ENCODE measurements at places on chromosomes 7 and 10.

- no peak for DNase-seq
Observed at GRCh38 chr10:87547734-87548311, 43.1 kb downstream of the MINPP1 start.

- DNase-seq, result peak; percentile 40
Observed at GRCh38 chr7:92809760-92810573, 26.4 kb downstream of the CDK6 start.

- DNase-seq, result no peak
Observed at GRCh38 chr10:4766454-4766853, 59.6 kb upstream of the AKR1E2 start.

GRCh38 chr10:19892270-19892669, 76.0 kb downstream of the PLXDC2 start:
- DNase-seq, result no peak

GRCh38 chr10:15336211-15336610, 34.9 kb downstream of the FAM171A1 start:
- DNase-seq, result no peak

DNA sequence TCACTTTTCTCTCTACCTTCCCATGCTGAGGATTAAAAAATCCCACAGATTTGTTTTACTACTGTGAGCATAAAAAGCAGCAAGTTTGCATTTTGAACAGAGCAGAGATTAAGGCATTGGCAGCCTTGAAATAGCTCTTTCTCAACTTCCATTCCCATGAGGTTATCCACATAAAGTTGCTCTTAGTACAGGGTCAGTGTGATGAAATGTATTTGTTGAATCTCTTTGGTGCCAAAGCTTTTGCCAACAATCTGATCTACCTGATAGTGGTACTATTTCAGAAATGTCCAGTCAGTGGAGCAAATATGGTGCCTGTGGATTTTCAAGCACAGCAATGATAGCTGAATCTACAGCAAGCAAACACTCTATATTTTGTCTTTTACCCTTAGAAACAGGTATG, 254.8 kb downstream of the INHBA start:
- no peak for DNase-seq

DNA sequence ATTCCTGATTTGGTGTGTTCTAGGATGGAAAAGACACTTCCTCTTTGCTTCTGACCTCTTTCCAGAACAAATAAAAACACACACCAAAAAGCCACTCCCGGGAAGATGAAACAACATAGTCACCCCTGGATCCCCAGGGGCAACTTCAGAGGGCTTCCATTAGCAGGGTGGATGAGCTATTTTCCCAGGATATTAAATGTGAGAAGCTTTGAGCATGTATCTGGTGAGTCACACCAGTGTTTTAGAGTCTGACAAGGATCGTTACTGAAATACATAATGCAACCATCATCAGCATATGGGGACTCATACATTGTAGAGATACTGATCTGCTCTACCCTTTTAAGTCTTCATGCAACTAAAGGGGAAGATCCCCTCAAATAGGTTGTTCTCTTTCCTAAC, 115.5 kb upstream of the ZNF438 start:
- DNase-seq, result no peak

GRCh38 chr7:98456866-98457265, 56.0 kb upstream of the BAIAP2L1 start:
- DNase-seq, result no peak

DNA sequence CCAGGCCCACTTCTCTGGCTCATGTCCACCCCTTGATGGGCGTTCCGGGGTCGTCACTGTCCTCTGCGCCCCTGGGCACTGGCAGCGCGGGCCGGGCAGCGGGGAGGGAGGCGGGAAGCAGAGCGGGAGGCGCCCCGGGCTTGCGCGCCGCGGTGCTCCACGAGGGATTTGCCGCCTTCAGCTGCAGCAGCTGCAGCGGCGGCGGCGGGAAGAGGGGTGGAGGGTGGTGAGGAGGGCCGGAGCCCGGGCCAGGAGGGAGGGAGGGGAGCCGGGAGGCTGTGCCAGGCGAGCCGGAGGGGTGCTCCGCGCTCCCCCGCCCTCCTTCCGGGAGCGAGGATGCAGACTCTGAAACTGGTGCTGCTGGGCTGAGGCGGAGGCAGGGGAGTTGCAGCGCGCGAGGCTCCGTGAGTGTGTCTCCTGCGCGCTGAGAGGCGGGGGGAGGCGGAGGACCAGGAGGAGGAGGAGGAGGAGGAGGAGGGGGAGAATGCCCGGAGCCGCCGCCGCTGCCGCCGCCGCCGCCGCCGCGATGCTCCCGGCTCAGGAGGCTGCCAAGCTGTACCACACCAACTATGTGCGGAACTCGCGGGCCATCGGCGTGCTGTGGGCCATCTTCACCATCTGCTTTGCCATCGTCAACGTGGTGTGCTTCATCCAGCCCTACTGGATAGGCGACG, at the start of gene LHFPL3:
LHFPL3 (plus strand) TSS at position 308 of the 674 bp plus-strand sequence.
- no peak for DNase-seq

- DNase-seq, result no peak
Observed at GRCh38 chr10:102718220-102718619, 3.8 kb downstream of the SFXN2 start.

GRCh38 chr7:105429746-105430612, 41.3 kb upstream of the SRPK2 start:
- peak; percentile 6 for DNase-seq

GRCh38 chr7:19939746-19940145, 166.3 kb upstream of the TMEM196 start:
- DNase-seq, result no peak

DNA sequence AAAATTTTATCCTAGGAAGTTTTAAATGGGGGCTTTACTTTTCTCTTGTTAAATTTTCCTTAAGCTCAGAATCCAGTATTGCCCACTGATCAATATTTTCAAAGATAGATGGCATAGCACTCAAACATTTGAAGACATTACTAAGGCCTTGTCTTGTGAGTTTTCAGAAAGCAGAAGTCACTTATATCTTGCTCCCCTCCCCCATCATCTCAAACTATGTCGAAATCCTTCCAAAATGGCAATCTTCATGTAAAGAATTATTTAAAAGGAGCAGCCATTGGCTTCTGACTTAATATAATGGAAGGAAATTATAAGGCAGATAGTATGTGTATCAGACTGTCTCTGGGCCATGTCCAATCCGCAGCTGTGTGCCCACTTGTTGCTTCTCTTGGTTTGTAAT, 553.5 kb upstream of the C7orf33 start:
- no peak for DNase-seq

DNA sequence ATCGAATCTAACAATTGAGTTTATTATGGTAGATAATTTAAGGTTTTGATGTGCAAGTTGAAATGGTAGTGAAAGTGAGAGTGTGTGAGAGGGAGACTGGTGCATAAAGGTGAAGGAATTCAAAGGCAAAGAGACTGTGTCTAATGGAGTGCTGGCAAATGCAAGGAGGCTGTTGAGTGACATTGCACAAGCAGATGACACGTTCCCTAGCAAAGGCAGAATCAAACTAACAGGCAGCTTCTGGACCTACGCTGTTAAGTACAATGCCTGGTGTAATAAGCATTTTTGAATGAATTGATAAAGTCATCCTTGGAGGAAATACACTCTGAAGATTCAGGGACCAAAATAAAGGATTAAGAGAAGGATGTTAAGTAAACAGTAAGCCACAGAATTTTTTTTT, 11.7 kb upstream of the GPR141 start:
- no peak for DNase-seq

- no peak for DNase-seq
Observed at GRCh38 chr10:119358567-119358966, 151.2 kb downstream of the GRK5 start.

DNA sequence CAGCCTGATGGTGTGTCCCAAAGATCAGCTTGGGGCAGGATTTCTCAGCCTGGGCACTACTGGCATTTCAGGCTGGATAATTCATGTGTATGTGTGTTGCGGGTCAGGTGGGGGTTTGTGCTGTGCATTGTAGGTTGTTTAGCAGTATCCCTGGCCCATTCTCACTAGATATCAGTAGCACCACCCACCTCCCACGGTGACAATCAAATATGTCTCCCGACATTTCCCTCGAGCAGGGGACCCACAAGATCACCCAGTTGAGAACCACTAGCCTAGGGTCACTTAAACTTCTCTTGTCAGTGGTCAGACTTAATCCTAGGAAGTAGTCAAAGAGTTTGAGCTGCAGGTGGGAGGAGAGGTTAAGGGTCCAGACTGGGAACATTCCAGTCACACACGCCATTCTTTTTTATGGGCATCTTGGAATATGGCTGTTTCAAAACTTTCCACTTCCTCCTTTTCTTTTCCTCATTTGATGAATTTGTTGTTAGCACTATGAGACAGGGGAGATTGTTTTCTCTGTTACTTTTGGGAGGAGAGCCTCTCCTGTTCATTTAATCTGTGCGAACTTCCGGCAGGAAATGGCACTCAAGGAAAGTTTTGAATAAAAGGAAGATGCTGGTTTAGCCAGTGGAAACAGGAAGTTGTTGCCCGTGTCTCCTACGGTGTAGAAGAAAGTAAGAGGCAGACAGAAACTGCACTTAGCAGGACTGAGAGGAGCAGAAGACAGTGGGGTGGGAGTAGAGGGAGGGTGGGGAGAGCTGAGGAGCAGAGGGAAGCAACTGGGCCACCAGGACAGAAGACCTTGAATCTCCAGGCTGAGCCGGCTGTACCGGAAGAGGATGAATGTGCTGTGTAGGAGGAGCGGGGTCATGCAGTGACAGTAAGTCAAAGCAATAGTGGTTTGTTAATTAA, 17.6 kb upstream of the EXOC6 start:
- DNase-seq, result peak; percentile 34

DNA sequence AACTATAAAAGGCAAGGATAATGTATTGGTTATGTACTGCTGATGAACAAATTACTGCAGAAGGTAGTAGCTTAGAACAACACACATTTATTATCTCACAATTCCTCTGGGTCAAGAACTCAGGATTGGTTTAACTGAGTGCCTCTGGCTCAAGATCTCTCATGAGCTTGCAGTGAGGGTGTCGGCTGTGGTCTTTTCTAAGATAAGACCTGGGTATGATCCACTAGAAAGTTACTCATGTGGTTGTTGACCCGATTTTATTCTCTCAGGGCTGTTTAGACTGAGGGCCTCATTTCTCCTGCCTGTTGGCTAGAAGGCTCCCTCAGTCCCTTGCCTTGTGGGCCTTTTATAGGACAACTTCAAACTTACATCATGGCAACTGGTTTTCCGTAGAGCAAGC, 86.7 kb downstream of the VWDE start:
- no peak for DNase-seq

DNA sequence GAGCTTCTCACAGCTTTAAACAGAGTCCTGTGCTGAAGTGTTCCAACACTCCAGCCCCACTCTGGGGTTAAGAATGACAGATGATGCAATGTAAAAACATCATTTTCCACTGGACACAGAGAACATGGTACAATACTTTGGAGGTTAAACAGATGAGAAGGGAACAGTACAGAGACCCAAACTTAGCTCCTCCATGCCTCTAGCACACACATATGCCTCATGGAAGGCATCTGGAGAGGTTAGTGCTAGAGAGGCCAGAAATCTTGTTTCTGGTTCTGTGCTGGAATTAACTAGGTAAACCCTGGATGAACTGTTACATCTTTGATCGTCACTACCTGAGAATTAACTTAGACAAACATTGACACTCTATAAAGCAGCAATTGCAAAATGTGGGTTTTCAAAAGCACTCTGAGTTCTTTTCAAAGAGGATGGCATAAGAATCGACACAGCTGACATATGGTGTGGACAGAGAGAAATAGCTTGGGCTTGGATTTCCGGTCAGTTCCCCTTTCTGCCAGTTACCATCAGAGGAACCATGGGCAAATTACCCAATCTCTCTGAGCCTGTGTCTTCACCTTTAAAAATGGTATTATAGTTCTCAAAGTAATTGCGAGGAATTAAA, 81.9 kb downstream of the KCNMA1 start:
- DNase-seq, result no peak
